COLO829 (cell line): ENCODE measurements at places on chromosomes 2 and 18.

- DNase-seq: no peak
Observed at GRCh38 chr2:159959136-159959535, 103.3 kb downstream of the PLA2R1 start.

- no peak for DNase-seq
Observed at GRCh38 chr18:63613420-63613819, 26.3 kb downstream of the SERPINB13 start.

- DNase-seq: no peak
Observed at GRCh38 chr2:214587442-214587841, 176.6 kb downstream of the VWC2L start.

- no peak for DNase-seq
Observed at GRCh38 chr18:74918276-74918790, 290.6 kb downstream of the PTGR3 start.

DNA sequence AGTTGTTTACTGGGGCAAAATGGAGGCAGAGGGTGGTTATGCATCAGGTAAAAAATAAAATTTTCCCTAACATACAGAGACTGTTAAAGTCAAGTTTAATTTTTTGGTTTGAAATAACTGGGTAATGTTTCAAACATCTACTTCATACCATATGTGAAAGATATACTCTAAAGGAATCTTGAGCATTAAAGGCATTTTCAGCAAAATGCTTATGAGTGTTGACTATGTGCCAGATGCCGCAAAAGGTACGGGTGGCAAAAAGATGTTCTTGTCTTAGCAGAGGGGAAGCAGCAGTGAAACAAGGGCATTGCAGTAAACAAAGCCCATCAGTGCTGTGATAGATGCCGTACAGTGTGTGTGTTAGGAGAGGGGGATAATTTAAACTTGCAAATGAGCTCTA, 263.1 kb upstream of the ID2 start:
- DNase-seq: no peak

GRCh38 chr2:197211881-197212342, 98.7 kb downstream of the ANKRD44 start:
- no peak for DNase-seq

- no peak for DNase-seq
Observed at GRCh38 chr2:217573571-217573970, 429.2 kb downstream of the TNS1 start.

- DNase-seq: no peak
Observed at GRCh38 chr18:2913398-2914005, 66.7 kb downstream of the EMILIN2 start.

- no peak for DNase-seq
Observed at GRCh38 chr2:236627193-236627592, 57.6 kb downstream of the ACKR3 start.

GRCh38 chr18:60122339-60122738, 222.5 kb downstream of the PMAIP1 start:
- DNase-seq: no peak

DNA sequence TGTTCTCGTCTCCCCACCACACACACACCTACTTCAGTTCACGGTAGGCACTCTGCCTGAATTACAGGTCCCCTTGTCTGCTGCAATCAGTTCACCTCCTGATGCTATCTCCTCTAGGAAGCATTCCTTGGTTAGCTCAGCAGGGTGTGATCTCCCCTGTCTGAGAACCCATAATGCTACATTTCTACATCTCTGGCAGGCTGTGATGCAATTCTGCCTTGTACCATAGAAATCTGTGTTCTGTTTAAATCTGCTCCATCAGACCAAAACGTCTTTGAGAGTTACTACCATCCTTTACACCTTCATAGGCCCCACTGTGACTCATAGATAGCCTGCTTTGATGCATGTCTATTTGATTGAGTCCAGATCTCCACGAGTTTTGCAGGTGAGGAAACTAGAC, 103.9 kb downstream of the TTC32 start:
- no peak for DNase-seq

- no peak for DNase-seq
Observed at GRCh38 chr2:240244543-240244942, 104.1 kb upstream of the OTOS start.

DNA sequence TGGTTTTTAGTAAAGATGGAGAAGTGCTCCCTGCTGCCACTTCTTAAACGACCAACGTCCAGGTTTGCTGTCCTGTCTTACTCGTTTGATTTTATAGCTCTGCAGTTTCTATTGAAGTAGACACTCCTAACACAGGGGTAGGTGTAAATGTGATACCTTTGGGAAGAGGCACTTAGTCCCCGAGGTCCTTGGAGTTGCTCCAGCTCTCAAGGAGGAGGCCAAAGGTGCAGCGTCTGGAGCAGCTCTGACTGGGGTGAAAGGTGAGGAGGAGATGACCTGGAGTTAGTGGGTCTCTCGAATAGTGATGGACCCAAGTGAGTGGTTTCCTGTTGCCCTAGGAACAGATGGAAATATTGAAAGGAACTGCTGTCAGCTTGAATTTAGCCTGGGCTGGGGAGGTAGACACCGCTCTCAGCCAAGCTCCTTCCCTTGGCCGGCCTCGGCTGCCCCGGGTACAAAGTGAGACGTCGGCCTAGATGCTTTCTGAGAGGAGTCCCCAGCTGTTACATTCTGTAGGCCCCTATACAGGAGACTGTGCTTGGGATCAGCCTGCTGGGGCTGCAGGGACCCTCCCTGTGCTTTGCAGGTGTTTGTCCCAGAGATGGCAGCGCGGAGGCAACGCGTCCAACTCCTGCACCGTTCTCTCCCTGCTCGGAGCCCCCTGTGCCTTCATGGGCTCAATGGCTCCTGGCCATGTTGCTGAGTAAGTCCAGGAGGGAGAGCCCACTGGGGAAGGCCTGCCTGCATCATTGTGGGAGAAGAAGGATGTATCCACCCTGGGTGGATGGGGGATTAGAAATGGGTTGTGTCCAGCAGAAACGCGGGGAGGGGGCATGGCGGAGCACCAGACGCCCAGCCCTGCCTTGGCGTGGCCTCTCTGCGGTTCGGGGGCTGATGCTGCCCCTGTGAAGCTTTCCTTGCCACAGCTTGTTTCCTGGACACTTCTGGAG, 5.4 kb downstream of the KHK start:
- DNase-seq: no peak

DNA sequence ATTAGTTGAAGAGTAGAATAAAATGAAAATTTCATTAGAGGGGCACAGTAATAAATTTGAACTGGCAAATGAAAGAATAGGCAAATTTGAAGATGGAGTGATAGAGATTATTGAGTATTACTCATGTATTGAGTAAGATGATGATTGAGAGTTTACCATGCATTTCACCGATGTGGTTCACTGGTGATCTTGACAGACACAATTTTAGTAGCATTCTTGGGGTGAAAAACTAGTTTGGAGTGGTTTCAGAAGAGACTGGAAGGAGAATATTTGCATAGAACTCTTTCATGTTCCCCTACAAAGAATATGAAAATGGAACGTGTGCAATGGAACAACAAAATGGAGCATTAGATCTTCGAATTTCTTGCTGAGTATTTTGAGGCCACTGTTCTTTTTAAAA, 121.4 kb downstream of the ASXL3 start:
- DNase-seq: no peak
